ENCODE measurements at places on chromosomes 1 and 21. TPM values are rescaled to one million over a fixed set of nuclear protein-coding genes. Genes with fewer than 3 reads are reported as not detected.

Gene OPTC
- not detected for total RNA-seq

Gene DENND2C
- total RNA-seq: 3.2 TPM

Gene FCMR
- 3.3 TPM for total RNA-seq

Gene TSPAN2
- 5.3 TPM for total RNA-seq

DNA sequence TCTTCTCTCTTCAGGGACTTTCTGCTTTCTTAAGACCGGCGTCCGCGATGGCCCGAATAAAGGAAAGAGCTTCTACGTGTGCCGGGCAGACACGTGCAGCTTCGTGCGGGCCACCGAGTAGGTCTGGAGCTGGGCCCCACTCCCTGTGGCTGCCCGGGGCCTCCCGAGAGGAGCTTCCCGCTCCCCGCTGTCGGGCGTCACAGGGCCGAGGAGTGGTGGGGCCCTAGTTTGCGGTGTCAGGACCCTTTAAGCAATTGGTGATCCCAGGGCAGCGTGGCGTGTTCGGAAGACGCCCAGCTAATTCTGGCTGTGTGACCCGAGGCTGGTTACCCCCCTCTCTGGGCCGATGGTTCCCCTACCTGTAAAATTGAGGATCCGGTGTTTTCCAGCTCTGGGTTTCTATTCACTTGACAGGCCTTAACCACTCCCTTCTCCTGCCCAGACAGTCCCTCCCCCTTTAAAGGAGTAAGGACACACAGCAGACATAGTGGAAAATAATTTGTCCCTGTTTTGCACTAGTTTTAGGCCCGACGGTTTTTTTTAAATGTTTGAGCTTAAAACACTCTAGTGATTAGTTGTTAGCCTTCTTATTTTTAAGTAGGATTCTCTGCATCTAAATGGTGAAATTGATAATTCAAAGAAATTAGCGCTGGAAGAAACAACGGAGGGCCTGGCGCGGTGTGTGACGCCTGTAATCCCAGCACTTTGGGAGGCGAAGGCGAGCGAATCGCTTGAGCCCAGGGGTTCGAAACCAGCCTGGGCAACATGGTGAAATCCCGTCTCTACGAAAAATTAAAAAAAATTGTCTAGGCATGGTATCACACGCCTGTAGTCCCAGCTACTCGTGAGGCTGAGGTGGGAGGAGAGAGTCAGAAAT, 553 bp downstream of the TTF2 start:
- no peak for DNase-seq

DNA sequence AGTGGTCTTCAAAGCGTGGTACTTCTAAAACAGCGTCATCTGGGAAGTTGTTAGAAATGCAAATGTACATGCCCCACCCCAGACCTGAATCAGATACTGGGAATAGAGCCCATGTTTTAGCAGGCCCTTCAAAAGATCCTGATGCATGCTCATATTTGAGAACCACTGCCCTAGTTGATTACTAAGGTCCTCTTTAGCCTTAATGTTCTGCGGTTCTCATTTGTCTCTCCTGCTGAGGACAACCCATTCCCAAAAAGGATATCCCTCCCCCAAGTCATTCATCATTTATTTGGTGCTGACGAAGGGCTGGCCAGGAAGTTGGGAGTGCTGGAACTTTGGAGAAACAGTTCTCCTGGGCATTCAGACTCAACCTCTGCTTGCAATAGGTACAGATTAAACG, 92.4 kb upstream of the RALGPS2 start:
- no peak for DNase-seq

GRCh38 chr1:198788561-198789064, 149.8 kb downstream of the PTPRC start:
- no peak for DNase-seq
